Stimulated activated CD4-positive, alpha-beta T cell treated with anti-CD3 and anti-CD28 coated beads, Interleukin-4, amount 100 ng/mL, for 24 hours (primary cell): ENCODE measurements at places on chromosomes 16 and 17.

DNA sequence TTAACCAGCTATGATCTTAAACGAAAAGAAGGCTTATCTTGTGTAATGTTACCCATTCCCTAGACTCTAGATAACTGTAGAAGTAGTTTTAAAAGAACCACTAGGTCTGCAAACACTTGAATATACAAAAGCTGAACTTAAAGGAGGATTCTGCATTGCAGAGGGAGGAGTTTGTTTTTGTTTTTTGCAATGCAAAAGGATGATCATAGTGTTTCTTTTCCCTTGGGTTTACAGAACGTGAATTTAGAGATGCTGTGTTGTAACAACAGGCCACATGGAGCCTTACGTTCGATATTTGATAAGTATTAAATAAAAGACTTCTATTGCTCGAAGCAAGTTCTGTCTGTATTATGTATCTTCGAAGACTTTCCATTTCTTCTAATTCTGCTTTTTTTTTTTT lies 77.6 kb downstream of the CHD9 start:
- DNase-seq = no peak

DNA sequence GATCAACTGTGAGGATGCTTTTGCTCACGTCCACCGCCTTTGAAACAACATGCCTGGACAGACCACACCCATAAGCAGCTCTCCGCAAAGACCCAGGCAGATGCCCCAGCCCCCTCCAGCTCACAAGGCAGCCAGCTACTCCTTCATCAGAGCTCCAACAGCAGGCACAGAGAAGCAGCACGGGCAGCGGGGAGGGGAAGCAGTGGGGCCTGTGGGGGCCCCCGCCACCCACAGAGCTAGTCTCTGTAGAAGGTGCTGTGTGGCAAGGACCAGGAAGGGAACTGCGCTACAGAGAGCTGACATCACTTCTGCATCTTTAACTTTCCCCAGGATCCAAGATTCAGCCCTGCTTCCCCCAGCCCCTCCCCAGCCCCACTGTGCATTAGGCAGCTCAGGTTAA lies 10.0 kb upstream of the SCNN1G start:
- DNase-seq = no peak

DNA sequence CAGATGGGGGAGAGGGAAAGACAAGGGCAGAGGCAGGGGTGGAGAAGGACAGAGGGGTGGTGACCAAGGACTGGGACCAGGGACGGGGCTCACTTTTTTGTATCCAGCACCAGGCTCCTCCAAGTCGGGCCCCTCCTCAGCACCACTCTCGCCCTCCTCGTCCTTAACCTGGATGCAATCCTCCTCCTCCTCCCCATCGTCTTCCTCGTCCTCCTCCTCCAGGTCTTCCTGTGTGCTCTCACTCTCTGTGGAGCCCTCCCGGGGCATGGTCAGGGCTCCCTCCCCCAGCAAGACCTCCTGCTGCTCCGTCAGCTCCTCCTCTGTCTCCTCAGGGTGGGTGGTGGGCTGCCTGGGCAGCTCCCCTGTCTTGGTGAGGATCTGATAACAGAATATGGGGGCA lies 16.8 kb downstream of the G6PC3 start:
- DNase-seq = no peak

DNA sequence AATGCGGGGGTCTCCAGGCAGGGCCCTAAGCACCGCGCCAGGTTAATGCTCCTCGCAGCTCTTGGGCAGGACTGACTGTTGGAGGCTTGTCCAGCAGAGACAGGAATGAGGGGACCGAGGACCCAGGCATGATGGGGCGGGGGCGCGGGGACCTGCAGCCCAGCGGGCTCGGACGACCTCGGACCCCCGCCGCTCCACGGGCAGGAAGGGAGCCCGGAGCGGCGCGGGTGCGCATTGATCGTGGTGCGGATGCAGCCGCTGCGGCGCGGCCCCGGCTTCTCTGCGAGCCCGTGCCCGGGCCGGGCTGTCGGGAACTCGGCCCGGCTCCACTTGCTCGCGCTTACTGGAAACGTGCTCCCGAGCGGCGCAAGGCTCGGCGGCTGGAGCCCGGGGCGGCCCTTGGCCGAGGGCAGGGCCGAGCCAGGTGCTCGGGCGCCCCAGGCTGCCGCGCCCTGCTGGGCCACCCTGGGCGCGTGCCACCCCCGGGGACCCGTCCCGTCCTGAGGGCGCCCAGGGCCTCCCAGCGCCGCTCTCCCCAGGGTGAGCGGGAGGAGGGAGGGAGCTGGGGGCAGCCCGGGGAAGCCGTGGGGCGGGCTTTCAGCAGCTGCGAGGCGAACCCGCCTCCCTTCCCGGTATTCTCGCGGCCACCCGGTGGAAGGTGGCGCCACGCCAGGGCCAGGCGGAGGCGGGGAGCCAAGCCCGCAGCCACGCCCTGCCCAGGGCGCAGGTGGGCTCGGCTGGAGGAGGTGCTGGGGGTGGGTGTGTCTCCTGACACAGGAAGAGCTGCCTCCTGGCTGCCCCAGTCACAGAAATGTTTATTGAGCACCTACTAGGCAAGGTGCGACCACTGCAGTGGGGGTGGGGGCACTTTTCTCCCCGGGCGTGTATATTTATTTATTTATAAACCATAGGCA lies 45.9 kb downstream of the SOCS3 start:
- DNase-seq = peak; percentile 51

- DNase-seq = no peak
Measured at GRCh38 chr17:66354472-66354871, 52.1 kb downstream of the PRKCA start.

- DNase-seq = no peak
Measured at GRCh38 chr17:70375406-70375805, 206.1 kb downstream of the KCNJ2 start.

GRCh38 chr17:68562736-68563135 lies 38.4 kb downstream of the FAM20A start:
- DNase-seq = no peak

DNA sequence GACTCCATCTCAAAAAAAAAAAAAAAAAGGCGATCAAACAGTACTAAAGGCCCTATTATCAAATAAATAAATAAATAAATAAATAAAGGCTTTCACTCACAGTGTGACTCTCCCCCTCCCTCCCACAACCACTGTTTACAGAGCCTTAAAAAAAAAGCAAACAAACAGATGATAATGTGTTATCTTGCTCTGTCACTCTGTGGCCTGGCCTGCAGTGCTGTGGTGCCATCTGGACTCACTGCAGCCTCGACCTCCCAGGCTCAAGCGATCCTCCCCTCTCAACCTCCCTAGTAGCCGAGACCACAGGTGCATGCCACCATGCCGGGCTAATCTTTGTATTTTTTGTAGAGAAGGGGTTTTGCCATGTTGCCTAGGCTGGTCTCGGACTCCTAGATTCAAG lies 8.1 kb upstream of the NAGLU start:
- DNase-seq = no peak

- no peak for DNase-seq
Measured at GRCh38 chr16:23279721-23280153, 22.4 kb upstream of the SCNN1B start.
